ENCODE measurements at places on chromosomes 12 and 14. TPM values are rescaled to one million over a fixed set of nuclear protein-coding genes. Genes with fewer than 3 reads are reported as not detected.

DNA sequence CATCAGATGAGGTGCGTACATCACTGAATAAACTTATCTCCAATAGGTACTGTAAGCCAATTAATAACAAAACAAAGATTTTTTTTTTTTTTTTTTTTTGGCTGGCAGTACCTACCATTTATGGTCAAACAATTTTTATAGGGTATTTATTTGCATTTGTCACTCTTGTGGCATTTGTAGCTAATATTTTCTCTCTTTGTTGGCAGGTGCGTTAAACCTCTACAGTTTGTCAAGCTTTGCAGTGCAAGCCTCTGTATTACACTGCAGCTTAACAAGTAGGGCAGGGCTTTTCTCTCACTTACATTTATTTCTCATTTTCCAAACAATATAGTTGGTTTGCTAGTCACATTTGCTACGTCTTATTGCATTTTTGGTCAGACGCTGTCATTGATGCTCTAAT lies 12.3 kb downstream of the PRPF39 start:
- no peak for DNase-seq

DNA sequence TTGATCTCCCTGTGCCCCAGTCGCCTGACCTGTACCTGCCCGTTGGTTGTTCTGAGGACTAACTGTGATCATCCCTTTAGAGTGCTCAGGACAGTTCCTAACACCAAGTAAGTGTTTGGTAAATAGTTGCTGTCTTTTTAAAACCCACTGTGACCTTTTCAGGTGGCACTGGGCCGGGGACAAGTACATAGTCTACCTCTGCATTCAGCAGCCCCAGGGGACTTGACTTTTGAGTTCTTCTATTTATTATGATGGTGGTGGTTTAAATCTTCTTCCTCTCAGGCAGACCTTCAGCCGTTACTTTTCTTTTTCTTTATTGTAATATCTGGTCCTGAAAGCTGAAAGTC lies 38.8 kb downstream of the EVL start:
- no peak for DNase-seq

- no peak for DNase-seq
These were observed 208.6 kb upstream of the OR4E1 start for GRCh38 chr14:21882226-21882625.

Gene RFLNA
- 7.2 TPM for polyA plus RNA-seq

Gene RAD9B
- 4.1 TPM for polyA plus RNA-seq

Gene NAV3
- 19.1 TPM for polyA plus RNA-seq

GRCh38 chr12:94644141-94644979 lies 6.0 kb downstream of the TMCC3 start:
- DNase-seq: peak; percentile 36

DNA sequence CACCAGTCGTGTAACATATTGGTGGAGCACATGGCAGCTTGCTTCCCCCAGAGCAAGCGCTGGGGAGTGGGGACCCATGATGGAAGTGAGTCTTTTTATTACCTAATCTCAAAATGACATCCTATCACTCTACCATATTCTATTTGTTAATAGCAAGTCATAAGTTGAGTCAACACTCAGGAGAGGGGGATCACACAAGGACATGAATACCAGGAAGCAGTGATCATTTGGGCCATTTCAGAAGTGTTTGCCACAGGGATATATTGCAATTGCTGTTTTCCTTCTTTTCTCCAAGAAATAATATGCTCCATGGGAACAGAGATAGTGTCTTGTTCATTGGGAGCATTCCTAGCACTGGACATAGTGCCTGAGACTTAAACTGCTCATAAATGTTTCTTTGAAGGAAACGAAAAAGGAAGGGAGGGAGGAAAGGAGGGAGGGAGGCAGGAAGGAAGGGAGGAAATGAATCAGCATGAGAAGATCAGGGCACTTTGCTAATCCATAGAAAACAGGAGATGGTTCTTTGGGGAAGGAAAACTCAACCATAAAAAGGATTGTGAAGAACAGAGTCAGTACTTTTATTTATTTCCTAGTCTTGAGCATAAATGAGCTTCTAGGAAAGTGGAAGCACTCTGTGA lies 39.2 kb upstream of the EEA1 start:
- no peak for DNase-seq

- no peak for DNase-seq
These were observed 41.8 kb downstream of the FMNL3 start for GRCh38 chr12:49665384-49665783.

Gene TMBIM6
- polyA plus RNA-seq: 318 TPM

Gene MIP
- polyA plus RNA-seq: not detected

Gene PLEKHG3
- 19.7 TPM for polyA plus RNA-seq
